ENCODE measurements at places on chromosomes 13 and 19.

DNA sequence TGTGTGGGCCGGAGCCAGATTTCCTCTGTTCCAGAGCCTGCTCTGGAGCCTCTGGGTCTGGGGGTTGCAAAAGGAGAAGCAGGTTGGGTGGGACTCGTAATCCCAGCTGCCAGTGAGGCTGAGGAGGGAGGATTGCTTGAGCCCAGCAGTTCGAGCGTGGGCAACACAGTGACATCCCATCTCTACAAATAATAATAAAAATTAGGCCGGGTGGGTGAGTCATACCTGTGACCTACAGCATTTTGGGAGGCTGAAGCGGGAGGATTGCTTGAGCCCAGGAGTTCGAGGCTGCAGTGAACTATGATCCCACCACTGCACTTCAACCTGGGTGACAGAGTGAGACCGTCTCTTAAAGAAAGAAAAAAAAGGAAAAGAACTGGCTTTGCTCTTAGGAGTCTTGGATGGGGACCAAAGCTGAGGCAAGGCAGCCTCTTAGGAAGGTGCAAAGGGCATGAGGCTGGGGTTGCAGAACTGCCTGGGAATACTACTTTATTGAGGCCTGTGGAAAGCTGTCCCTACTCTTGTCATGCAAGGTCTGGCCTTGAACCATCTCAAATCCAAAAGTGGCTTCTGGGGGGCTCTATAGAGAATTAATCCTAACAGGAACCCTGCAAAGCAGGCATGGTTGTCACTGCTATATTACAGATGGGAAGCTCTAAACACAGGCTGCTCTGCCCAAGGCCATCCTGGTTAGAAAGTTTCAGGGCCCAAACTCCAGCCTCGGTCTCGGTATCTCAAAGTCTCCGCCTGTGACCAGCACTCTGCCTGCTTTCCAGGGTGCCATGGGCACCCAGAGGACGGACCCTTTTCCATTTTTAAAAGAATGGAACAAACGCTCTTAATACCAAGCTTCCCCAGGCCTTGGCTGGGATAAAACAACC, 880 bp upstream of the C19orf12 start:
- DNase-seq = no peak

DNA sequence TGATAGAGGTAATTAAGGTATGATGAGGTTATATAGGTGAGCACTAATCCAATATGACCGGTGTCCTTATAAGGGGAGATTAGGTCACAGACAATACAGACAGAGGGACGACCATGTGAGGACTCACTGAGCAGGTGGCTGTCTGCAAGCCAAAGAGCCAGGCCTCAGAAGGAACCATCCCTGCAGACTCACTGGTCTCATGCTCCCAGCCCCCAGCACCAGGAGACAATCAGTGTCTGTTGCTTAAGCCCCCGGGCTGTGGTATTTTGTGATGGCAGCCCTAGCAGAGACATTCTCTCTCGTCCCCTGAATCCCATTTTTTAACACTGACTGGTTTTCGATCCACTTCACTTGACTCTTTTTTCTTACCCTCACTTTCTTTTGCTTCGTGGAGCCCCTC, 51.9 kb upstream of the PABPC3 start:
- no peak for DNase-seq

- no peak for DNase-seq
Measured at GRCh38 chr19:20321139-20321763, 154.2 kb downstream of the ZNF486 start.

DNA sequence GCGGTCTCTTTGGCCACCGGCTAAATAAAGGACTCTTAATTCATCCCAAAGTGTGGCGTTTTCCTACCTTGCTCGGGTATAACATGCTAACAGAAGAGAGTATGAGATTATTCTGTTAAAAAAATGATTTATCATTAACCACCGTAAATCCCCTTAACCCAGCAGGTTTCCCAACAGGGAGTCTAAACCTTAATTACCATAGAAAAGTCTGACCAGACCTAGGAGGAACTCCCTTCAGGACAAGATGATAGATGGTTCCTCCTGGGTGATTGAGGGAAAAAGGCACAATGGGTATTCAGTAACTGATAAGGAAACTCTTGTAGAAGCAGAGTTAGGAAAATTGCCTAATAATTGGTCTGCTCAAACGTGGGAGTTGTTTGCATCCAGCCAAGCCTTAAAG, 193.7 kb downstream of the ZNF737 start:
- no peak for DNase-seq

- no peak for DNase-seq
Measured at GRCh38 chr13:33860526-33860925, 42.6 kb downstream of the RFC3 start.

- no peak for DNase-seq
Measured at GRCh38 chr13:49443357-49443703, 534 bp downstream of the CAB39L start.

DNA sequence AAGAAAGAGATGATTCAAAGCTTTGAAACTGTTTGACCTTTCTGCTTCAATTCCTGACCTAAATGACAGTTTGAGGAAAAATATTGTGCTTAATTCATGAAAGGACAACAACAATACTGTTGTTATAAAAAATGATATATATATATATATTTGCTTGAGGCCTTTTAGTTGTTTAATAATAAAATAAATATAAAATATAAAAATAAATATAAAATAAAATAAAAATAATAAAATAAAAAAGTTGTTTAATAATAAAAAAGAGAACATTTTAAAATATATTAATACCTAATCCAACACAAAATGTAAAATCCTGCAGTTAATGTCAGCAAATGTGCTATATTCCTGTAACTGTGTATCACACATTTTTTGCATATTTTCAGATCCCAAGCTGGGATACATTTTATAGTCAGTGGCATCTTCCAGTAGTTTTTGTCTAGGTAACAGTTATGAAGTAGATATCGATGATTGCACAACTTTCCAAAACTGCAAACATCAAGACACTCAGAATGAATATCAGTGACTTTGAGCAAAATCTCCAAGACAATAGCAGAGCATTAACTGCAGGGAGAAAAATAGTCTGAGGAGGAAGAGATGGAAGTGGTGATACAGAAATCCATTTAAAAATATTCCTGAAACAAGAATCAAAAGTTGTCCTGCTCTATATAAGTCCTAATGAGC, 375.5 kb upstream of the KLHL1 start:
- no peak for DNase-seq

GRCh38 chr19:39982883-39983282, 11.9 kb downstream of the PSMC4 start:
- DNase-seq = no peak

- no peak for DNase-seq
Measured at GRCh38 chr13:27599845-27600553, 20.3 kb downstream of the LNX2 start.

DNA sequence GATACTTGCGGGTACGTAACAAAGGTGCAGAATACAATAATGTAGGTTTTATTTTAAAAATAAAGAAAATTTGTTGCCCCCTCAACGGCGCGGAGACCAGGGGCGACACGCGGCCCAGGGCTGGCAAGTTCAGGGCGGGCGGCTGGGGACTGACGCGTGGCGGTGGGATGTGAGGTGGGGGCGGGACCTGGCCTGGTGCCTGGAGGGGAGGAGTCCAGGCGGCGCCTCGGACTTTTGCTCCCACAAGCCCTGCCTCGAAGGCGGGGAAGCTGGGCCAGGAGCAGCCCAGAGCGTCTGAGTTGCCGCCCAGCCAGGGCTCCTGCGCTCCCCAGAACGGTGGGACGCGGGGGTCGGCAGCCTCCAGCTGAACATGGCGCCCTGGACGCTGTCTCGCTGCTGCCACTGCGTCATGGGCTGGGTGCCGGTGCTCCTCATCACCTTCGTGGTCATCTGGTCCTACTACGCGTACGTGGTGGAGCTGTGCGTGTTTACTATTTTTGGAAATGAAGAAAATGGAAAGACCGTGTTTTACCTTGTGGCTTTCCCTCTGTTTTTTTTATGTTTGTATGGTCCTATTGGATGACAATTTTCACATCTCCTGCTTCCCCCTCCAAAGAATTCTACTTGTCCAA, 1122.8 kb upstream of the ATXN8OS start:
- no peak for DNase-seq

- no peak for DNase-seq
Measured at GRCh38 chr19:4506449-4507149, 11.7 kb downstream of the PLIN4 start.

GRCh38 chr19:44719262-44719701, 20.3 kb downstream of the CEACAM16 start:
- no peak for DNase-seq

Measured in H1 (cell line).